A549 treated with dexamethasone at 1 μM for 4 hours (cell line): ENCODE measurements at places on chromosomes 16 and 17. TPM values are rescaled to one million over a fixed set of nuclear protein-coding genes. Genes with fewer than 3 reads are reported as not detected.

Gene PRDM7
- total RNA-seq = not detected in 5 replicates

Gene KRTAP4-4
- not detected in 5 replicates for total RNA-seq

Gene ASPA
- total RNA-seq = not detected in 5 replicates

Gene ANKRD40CL
- not detected in 5 replicates for total RNA-seq

Gene TM4SF5
- total RNA-seq = 0.34 to 1.2 TPM (median 0.66 TPM) in 5 replicates

Gene SCARF1
- 0.14 to 0.29 TPM (median 0.21 TPM) in 5 replicates for total RNA-seq

Gene NRN1L
- 0.29 to 0.32 TPM in 2 of 5 replicates, not detected in the others for total RNA-seq

Gene LRRC46
- total RNA-seq = 3.3 to 4.8 TPM (median 3.9 TPM) in 5 replicates

Gene GPR142
- total RNA-seq = not detected in 5 replicates

Gene SSTR5
- 0.30 to 0.64 TPM (median 0.54 TPM) in 5 replicates for total RNA-seq

Gene ABI3
- 0.05 to 0.09 TPM in 2 of 5 replicates, not detected in the others for total RNA-seq

Gene ATP2C2
- total RNA-seq = 0.09 to 0.18 TPM (median 0.11 TPM) in 5 replicates

Gene DNAH2
- 0.02 to 0.06 TPM (median 0.03 TPM) in 5 replicates for total RNA-seq

Gene IFI35
- 16.3 to 18.6 TPM (median 17.6 TPM) in 5 replicates for total RNA-seq

Gene EPX
- not detected in 5 replicates for total RNA-seq

Gene KRT33A
- total RNA-seq = not detected in 5 replicates

Gene ZFHX3
- 9.2 to 19.6 TPM (median 16.7 TPM) in 5 replicates for total RNA-seq

Gene ZNF319
- 9.1 to 14.8 TPM (median 12.9 TPM) in 5 replicates for total RNA-seq

Gene JUP
- 69.7 to 126 TPM (median 119 TPM) in 5 replicates for total RNA-seq

Gene CENPV
- total RNA-seq = 131 to 143 TPM (median 142 TPM) in 5 replicates

Gene USP43
- 3.5 to 4.7 TPM (median 3.8 TPM) in 5 replicates for total RNA-seq

Gene OR3A2
- total RNA-seq = not detected in 5 replicates

Gene KRT36
- 0.06 TPM in 1 of 5 replicates, not detected in the others for total RNA-seq

Gene CACNG1
- 0.07 to 0.11 TPM (median 0.11 TPM) in 3 of 5 replicates, not detected in the others for total RNA-seq

Gene KIF19
- total RNA-seq = 0.05 to 0.08 TPM (median 0.06 TPM) in 5 replicates

Gene TMC6
- total RNA-seq = 6.9 to 11.5 TPM (median 10.3 TPM) in 5 replicates

Gene CCDC144A
- 0.58 to 1.7 TPM (median 1.5 TPM) in 5 replicates for total RNA-seq

Gene FBXO47
- not detected in 5 replicates for total RNA-seq

Gene CCL1
- not detected in 5 replicates for total RNA-seq

Gene UNC45B
- not detected in 5 replicates for total RNA-seq

Gene KRTAP4-16
- not detected in 5 replicates for total RNA-seq

Gene CDH13
- total RNA-seq = 0.01 to 0.04 TPM (median 0.01 TPM) in 3 of 5 replicates, not detected in the others

Gene STH
- not detected in 5 replicates for total RNA-seq

Gene ENKD1
- total RNA-seq = 7.4 to 10.9 TPM (median 9.7 TPM) in 5 replicates

Gene ZNF48
- total RNA-seq = 11.5 to 13.9 TPM (median 13.3 TPM) in 5 replicates
